Stimulated activated CD4-positive, alpha-beta T cell treated with anti-CD3 and anti-CD28 coated beads, Interleukin-1b, Interleukin-23, amount 100 ng/mL, for 1 hour (primary cell): ENCODE measurements at places on chromosomes 2 and 18.

DNA sequence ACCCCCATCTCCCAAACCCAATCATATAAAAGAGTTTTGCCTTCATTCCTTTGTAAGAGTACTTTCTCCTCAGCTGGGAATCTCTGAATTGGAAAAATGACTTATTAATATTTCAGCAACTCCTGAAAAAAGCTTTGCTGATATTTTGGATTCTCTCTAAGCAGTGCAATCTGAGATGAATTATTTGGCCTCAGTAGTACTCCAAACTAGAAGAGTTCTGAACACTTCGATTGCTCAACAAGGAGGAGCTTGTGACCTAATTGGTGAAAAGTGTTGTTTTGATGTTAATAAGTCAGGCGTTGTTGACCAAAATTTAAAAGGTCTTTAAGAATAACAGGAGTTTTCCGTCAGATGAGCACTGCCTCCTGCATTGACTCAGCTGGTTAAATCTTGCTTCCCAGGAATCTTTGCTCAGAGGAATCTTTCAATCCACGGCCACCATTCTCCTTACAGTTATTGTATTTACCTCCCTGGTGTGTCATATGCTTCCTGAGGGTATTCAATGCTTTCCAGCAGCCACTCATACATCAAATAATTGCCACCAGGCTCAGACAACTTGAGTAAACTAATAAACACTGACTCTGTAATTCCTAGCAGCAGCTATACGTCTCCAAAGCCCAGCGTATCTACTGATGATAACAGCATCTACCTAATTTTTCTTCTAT lies 24.5 kb upstream of the LIPG start:
- no peak for DNase-seq

- no peak for DNase-seq
Measured at GRCh38 chr2:31580321-31581117, at the start of gene SRD5A2. TSS of gene SRD5A2 (minus strand) at chr2:31580938. CDS start at chr2:31580900, 38 bp downstream.

- DNase-seq = no peak
Measured at GRCh38 chr2:63844616-63845015, 2.9 kb downstream of the UGP2 start.

DNA sequence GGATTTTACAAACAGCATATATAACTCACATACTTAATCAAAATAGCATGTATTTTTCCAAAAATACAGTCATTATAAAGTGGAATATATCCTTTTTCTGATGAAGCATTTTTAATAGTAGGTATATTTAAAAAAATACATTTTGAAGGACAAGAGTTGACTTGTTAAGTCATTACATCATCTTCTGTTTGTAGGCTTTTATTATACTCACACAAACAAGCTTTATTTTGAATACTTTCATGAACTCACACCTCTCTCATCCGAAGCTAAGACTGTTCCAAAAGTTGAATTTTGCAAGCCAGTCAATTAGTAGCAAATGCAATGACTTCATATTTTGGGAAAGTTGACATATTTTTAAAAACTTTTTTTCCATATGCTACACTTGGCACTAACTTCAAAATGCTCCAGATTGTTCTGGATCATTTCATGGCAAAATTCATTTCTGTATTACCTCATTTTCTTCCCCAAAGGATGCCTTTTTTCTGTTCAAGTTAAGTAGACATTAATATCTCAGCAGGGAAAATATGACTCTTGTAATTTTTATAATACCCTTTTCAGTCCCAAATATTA lies 68.5 kb upstream of the WDR75 start:
- DNase-seq = no peak
